ENCODE measurements at places on chromosomes 3 and 15.

GRCh38 chr3:110126065-110126464 is 788.7 kb upstream of the DPPA4 start:
- peak; percentile 54 for DNase-seq

GRCh38 chr3:66572090-66572675 is 71.4 kb upstream of the LRIG1 start:
- DNase-seq, result no peak

- DNase-seq, result no peak
Observed at GRCh38 chr3:133941415-133941821, 45.7 kb upstream of the RAB6B start.

DNA sequence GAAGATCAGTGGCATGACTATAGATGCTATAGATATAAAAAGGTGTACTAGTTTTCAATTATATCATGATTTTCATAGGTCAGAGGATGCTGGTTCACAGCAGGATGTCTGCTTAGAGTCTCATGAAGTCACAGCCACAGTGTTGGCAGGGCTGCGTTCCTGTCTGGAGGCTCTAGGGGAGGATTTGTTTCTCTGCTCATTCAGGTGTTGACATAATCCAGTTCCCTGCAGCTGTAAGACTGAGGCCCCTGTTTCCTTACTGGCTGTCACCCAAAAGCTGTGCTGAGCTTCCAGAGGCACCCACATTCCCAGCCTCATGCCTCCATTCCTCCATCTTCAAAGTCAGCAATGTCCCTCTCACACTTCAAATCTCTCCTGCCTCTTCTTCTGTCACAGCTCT is 170.7 kb downstream of the OCA2 start:
- DNase-seq, result no peak

GRCh38 chr3:184791171-184791570 is 20.8 kb upstream of the VPS8 start:
- DNase-seq, result no peak

DNA sequence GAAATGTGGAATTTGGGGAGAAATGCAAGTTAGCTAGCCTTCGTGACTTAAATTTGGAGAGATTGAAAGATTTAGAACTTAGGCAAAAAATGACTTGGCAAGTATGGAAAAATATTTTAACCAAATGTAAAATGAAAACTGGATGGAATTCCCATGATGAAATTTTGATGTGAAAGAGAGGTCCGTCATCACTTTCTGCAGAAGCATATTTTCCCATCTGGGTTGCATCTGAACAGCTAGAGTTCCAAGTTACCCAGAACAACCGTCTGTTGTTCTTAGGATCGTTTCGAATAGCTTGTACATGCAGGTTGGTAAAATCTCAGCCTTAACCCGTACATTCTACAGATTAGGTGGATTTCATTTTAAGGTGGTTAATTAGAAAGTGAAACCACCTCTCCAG is 136.3 kb downstream of the GHSR start:
- no peak for DNase-seq

DNA sequence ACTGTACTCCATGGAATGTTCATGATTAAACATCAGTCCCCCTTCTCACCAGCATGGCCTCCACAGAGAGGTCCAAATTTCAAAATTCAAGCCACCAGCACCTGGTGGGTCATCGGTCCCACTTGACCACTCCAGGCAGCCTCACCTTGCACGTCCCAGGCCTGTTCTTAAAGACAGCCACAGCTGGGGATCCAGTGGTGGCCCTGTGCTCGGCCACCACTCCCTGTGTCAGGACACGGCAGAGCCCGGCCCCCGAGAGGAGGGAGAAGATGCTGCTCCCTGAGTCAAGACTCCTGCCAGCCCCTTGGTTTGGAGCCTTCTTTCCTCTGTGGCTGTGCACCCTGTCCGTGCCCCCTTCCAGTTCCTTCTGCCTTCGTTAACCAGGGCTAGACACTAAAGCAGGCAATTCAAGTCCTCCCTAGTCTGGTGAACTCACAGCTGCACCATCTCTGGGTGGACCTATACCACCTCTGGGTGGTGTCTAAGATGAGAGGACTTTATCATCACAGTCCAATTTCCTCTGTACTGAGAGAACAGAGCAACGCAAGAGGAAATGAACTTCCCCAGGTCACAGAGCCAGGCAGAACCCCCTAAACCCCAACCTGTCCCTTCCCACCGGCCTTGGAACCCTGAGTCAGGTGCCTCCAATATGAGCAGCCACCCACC is 97.1 kb downstream of the MEGF11 start:
- no peak for DNase-seq

- no peak for DNase-seq
Observed at GRCh38 chr3:152595975-152596821, 238.7 kb upstream of the P2RY1 start.

DNA sequence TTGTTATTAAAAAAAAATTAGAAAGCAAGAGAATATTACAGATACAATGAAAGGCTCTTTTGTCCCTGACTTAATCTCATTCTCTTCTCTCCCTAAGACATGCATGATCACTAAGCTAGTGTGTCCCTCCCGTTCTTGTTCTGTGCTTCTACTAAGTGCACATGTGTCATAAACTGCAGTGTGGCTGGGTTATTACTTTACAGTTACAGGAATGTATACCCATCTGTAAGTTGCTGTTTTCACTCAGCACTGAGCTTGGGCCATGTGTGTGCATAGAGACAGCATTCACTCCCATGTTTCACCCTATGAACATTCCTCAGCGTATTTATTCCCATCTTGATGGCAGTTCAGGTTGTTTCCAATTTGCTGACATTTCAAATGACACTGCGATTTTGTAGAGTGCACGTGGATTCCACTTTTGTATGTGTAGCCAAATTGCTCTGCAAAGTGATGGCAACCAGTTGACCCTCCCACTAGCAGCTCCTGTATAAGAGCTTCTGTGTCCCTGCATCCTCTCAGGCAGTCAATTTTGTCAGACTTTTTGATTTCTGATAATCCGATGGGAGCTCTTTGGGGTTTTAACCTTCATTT is 145.8 kb upstream of the UBE2E1 start:
- no peak for DNase-seq

All from Right ventricle myocardium inferior (tissue), 1 donor.